ENCODE measurements at places on chromosomes 16 and 17. TPM values are rescaled to one million over a fixed set of nuclear protein-coding genes. Genes with fewer than 3 reads are reported as not detected.

ARL17A gene
- 36.2 TPM for total RNA-seq

HBA2 gene
- not detected for total RNA-seq

GRCh38 chr16:86557587-86557986 lies 2.6 kb upstream of the MTHFSD start:
- DNase-seq: no peak

DNA sequence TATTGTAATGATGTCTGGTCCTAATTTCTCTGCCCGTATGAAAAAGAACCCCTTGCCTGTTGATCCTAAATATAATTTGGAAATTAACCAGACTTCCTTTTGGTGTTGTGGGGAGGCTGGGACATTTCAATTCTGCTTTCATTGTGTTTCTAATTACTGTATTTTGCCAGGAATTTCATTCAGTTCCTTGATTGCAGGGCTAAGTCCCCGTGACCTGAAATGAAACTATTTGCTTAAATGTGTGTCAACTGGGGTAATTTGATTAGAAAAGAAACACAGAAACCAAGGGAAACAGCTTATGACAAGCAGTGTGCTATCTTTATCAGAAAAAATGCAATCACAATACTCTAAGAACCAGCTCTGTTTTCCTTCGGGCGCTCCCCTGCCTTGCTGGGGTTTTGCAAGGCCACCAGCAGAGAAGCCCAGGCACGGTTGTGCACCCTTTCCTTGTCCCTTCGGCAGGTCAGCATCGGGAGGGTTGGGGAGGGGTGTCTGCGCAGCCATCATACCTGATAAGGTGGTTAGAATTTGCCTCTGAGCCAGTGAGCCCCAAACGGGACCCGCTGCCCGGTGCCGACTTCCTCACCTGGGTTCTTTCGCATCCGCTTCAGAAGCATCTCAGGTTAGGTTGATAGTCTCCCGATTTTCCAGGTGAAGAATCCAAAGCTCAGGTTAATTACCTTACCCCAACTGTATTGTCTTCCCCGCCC lies 19.4 kb downstream of the KLHL36 start:
- DNase-seq: no peak

GRCh38 chr17:82668631-82669099 lies 20.4 kb upstream of the WDR45B start:
- peak; percentile 21 for DNase-seq

DNA sequence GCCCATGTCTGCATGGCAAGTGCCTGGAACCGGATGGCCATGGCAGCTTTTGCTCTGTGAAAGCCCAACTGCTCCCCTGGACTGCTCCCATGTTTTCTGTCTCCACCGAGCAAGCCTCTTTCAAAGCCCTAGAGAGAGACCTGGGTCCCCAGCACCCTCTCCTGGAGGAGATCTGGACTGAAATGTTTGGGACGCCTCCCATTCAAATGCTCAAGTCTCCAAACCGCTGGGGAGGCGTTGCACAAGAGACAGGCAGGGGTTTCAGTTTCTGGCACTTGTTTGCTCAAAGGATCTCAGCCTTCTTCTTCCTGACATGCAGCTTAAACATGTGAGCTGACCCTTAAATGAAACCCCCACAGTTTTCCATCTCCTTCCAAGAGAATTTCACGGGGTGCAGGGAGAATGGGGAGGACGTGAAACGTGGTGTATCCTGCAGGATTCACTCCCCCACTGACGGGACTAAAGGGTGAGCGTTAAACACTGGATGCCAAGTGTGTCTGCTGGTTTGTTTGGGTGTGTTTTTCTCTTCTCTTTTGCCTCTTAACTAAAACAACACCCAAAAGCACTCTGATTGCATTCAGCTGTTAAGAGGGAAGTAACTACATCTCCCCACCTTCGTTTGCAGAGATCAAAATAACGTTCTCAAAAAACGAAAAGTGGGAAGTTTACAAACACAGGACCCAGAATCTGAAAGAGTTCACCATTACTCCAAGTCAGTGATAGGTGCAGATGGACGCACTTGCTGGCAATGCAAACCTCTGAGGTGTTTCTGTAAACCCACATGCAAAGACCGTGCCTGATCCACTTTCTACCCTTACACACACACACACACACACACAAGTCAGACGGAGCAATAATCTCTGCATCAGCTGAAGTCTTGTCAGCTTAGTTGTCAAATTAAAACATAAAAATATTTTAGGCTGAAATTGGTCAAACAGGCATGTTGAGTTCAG lies 256.9 kb downstream of the C16orf95 start:
- DNase-seq: no peak

- no peak for DNase-seq
Observed at GRCh38 chr17:42891539-42892152, 9.0 kb upstream of the G6PC1 start.

DNA sequence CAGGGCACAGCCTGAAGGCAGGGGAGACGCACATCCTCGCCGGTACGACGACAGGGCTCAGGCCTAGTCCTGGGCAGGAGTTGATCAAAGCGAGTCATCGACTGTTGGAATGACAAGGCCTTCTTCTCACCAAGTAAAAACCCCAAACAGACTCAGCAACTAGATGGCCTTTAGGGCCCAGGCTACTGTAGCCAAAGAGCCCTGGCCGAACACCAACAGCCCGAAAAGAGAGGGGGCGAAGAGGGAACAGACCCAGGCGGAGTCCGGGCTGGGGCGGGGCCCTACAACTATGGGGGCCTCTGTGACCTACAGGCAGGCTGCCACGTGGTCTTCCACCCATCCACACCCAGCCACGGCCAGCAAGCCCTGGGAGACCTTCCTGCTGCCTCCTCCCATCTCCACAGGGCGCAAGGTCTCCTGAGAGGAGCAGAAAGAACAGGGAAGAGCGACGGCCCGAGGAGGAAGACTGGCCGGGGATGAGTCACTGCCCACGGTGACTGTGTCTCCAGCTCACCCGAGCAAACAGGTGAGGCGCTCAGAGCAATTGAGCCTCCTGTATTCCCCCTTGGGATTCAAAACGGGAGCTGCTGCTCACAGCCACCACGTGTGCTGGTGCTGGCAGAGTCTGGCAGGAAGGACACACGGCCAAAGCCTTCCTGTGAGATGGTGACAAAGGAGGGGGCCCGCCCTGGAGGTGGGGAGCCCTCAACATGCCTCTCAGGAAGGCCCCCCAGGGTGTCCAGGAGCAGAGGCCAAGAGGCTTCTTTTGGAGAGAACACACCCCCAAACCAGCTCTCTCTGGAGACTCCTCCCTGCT lies 17.7 kb downstream of the SLC16A3 start:
- DNase-seq: no peak
